ENCODE measurements at places on chromosomes 3 and 15.

DNA sequence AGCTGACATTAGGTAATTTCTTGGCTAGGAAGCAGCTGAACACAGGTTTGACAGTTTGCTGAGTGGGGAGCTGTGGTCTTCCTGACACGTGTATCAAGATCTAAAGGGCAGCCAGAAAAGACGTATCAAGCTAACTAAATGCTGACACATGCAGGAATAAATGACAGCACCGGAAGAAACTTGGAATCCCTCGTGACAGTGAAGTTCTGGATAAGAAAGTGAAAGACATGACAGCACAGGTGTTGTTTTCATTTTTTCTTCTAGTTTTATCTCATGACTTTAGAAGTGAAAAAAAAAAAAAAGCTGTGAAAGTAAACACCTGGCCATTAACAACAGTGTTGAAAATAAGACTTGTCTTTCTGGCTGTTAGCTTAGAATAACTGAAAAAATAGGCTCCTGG is 48.7 kb downstream of the FGF7 start:
- DNase-seq: no peak

DNA sequence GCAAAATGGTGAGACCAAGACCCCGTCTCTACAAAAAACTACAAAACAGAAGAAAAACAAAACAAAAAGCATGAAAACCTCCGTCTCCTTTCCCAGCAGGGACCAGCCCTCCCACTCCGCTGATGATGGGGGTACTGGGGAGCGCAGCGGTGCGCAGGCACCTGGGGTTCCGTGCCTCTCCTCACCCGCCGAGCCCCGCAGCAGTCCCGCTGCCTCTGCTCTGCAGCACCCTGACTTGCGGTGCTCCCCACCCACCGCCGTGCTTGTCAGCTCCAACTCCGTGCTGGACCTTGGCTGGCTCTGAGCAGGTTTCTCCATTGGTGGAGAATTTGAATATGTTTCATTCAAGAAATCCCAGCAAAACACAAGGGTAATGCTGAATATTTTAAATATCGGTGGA is 46.7 kb upstream of the ATP10A start:
- no peak for DNase-seq

DNA sequence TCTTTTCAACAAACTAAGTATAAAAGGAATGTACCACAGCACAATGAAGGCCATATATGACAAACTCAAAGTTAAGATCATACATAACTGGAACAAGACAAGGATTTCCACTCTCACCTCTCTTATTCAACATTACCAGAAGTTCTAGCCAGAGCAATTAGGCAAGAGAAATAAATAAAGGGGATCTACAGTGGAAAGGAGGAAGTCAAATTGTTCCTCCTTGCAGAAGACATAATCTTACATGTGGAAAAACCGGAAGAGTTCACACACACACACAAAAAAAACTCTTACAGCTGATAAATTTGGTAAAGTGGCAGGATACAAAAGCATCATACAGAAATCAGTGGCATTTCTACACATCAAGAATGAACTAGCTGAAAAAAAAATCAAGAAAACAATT is 277.9 kb downstream of the MCTP2 start:
- no peak for DNase-seq

DNA sequence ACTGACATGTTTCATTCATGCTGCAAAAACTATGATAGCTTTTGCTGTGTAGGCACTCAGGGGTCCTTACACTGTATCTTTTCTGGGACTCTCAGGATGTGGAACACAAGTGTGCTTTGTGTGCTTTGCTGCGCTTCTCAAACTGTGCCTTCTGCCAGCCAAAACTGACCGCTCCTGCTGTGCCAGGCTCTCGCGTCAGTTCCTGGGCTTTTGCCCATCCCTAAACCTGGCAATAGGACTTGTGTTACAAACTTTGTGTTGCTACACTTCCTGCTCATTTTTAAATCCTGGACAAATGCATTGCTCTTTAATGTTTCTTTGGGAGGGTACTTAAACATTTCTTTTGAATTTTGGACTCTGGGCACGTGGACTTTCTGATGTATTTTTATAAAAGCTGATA is 60.3 kb downstream of the DIPK2A start:
- DNase-seq: no peak

- DNase-seq: no peak
Measured at GRCh38 chr3:51709004-51709420, 2.1 kb downstream of the GRM2 start.

- DNase-seq: no peak
Measured at GRCh38 chr15:82552861-82553260, 12.6 kb upstream of the RPS17 start.

DNA sequence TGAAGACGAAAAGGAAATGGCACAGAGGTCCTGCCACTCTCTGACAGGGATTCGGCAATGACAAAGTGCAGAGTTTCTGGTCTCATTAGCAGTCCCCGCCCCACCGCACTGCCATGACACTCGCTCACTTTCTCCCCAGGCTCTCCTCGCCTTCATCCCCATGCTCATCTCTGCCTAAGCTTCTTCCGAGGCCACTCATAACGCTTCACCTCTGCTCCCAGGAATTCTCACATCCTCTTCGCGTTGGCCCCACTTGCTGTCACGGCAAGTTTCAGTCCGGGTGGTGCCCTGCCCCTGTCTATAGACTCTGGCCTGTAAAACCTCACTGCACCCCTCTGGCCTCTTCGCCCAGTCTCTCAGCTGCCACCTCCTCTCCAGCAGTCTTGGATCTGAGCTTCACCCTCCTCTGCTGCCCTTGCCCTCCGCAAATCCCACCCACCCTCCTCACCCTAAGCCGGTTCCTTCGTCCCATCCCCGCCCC is 654 bp downstream of the RUBCN start:
- DNase-seq: no peak

GRCh38 chr15:88818920-88819319 is 15.7 kb downstream of the ACAN start:
- no peak for DNase-seq

GRCh38 chr15:38682861-38683260 is 118.2 kb upstream of the RASGRP1 start:
- no peak for DNase-seq

DNA sequence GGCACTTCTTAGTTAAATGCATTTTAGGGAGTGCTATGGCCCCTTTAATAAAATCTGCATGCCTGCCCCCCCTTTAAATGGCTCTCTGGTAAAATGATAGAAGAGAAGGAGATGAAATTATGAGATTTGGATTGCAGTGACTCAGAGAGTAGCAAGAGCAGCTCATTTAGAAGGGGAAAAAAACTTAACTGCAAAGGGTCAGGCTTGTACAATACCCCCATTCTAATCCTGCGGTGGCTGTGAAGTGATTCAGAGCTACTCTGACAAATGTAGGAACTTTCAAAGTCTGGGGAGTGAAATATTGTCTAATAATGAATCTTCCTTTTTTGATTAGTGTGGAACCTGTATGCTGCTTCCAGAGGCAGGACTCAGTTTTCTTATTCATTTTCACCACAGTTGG is 44.1 kb upstream of the TBC1D23 start:
- no peak for DNase-seq

- no peak for DNase-seq
Measured at GRCh38 chr3:153974614-153975013, 146.6 kb upstream of the ARHGEF26 start.

DNA sequence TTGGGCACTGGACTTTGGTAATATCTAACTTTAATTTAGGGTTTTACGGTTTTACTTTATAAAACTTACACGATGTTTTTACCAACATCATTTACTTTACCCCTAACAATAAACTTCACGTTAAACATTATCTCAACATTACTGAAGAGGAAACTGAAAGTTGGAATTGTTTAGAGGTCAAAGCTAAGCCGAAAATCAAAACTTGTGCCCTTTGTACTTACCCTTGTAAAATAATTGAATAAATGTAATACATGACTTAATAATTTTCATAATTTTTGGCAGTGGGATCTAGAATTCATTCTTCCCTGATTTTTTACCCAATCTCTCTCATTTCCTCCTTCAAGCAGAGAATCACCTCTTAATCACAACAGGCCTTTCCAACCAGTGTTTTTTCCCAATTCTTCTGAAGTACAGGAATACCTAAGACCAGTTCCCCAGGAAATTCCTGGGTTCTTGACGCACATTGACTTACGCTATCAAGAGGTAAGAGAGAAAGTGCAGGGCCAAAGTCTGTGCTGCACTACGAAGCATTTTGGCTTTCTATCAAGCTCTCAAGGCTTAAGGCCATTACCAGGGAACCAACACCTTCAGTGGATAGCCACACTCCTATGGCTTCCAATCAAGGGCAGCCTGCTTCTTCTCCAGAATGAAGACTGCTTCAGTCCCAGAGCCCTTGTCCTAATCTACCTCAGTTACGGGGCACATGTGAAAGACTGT is 11.9 kb upstream of the SEMA6D start:
- DNase-seq: no peak

GRCh38 chr3:77191640-77192039 is 151.7 kb downstream of the ROBO2 start:
- no peak for DNase-seq

GRCh38 chr3:17044855-17045254 is 160.1 kb downstream of the PLCL2 start:
- peak; percentile 38 for DNase-seq

DNA sequence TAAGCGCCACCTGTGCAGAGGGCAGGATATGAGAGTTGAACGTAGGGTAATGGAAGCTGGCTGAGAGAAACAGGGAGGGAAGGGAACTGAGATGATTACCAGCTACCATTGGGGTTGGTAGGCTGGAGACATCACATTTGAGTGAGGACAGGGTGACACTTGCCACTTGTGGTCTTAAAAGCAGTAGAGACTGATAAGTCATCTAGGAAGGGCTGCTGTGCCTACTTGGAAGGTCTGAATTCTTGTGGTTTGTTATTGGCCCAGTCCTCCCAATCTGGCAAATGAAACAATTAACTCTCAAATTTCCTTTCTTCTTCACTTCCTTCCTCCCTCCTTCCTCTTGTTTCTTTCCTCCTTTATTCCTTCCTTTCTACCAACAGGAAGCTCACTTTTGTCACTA is 46.8 kb downstream of the COL6A5 start:
- DNase-seq: no peak

Data from fibroblast of villous mesenchyme (primary cell).